Activated CD8-positive, alpha-beta memory T cell treated with anti-CD3 and anti-CD28 coated beads, Interleukin-2, amount 10 ng/mL, durations not matched to agents 7 days and 5 days (primary cell): ENCODE measurements at places on chromosomes 5 and 9. TPM values are rescaled to one million over a fixed set of nuclear protein-coding genes. Genes with fewer than 3 reads are reported as not detected.

The TLX3 gene
- total RNA-seq, result not detected

The ZNF618 gene
- 0.54 TPM for total RNA-seq

The CCIN gene
- total RNA-seq, result 0.15 TPM

The SPINK6 gene
- not detected for total RNA-seq

The TSPAN17 gene
- 39.2 TPM for total RNA-seq

The C9orf50 gene
- total RNA-seq, result not detected

The PRELID2 gene
- 2.2 TPM for total RNA-seq
